Activated T-cell treated with anti-CD3 and anti-CD28 coated beads, Interleukin-2, amount 50 U/mL, for 72 hours (primary cell): ENCODE measurements at places on chromosomes 5 and 9.

- no peak for DNase-seq
Observed at GRCh38 chr5:146395193-146395592, 51.9 kb upstream of the TCERG1 start.

DNA sequence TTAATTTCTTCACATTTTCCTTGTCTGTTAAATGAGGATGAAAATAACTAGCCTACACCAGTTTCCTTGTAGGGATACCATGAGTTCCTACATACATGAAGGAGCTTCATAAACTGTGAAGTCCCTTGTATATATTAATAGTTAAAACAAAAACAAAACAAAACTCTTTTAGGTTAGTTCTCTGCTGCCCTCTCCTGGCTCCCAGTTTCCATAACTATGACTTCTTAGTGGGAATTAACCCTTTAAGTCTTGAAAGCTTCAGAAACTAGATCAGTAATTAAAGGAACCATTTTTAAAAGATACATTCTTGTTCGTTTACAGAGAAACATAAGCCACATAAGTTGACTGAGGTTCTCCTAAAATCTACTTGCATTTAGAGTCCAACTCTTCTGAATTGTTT is 500.0 kb upstream of the C9orf72 start:
- DNase-seq, result peak; percentile 1

DNA sequence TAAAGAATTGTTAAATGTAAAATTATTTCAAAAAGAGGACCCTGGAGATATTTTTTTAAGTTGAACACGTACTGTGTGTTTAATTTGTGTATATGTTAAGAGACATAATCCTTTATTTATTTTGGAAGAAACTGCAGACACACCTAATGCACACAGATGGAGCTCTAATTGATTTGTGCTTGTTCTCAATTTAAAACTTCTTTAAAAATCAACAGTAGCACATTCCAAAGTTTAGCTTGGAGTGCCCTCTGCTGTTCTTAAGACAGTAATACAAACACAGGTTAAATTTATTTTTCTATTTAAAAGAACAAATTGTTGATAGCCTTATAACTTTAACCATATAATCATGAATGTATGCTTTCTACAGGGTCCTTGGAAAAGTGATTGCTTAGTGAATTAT is 277.6 kb upstream of the ADAMTS16 start:
- no peak for DNase-seq

- DNase-seq, result no peak
Observed at GRCh38 chr5:101102506-101102905, 199.4 kb upstream of the ST8SIA4 start.

- DNase-seq, result no peak
Observed at GRCh38 chr5:7436521-7436920, 40.6 kb downstream of the ADCY2 start.
